NCI-H2029 (cell line): ENCODE measurements at places on chromosomes 13 and 19.

DNA sequence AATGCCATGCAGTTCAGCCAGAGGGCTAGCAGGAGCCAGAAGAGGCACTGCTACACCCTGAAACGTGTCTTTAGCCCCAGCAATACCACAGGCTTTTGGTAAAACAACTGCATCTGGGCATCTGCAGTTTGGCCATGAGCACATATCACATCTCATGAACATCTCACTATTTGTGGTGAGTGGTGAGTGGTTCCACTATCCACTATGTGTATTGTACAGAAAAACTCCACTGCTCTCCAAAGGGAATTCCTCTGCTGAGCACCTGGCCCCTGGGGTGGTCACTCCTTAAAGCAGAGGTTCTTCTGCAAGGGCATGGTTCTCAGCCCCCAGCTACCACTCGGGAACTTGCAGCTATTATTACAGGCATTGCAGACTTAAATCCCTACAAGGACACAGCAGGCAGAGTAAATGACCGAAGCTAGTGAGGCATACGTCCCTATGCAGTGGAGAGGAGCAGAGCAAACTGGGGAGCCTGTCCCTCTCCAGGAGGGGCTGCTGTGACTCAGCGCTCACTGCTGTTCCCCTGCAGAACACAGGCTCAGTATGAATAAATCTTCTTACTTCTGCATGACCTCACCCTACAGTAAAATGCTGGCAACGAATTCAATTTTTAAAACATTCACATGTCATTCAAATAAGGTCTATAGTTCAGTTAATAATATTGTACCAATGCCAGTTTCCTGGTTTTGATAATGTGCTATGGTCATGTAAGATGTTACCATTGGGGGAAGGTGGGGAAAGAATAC lies 332.4 kb upstream of the ZNF507 start:
- DNase-seq, result no peak

DNA sequence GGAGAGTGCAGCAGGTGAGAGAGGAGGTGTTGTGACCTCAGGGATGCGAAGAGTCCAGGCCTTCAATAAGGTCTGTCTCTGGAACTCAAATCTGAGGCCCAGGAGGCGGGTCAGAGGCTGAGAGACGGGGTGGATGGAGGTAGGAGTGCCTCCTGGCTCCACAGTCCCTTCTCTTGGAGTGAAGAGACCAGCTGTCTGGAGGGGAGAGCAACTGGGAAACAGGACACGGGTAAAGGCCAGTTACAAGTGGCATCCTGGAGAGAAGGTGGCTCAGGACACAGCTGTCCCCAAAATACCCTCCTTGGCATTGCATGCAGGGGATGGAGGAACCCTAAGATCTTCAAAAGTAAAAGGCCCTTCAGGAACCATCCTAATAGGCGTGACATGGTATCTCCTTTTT lies 19.2 kb downstream of the PDE4A start:
- DNase-seq, result no peak

- no peak for DNase-seq
Measured at GRCh38 chr13:102452836-102453235, 51.0 kb upstream of the FGF14 start.

GRCh38 chr13:106287351-106287750 lies 248.1 kb downstream of the EFNB2 start:
- no peak for DNase-seq

GRCh38 chr13:113129921-113130750 lies 7.5 kb downstream of the F10 start:
- DNase-seq, result no peak
